ENCODE measurements at places on chromosomes 13 and 19.

GRCh38 chr13:26557051-26557392, 461 bp upstream of the WASF3 start:
- no peak for DNase-seq

- no peak for DNase-seq
Measured at GRCh38 chr19:9945319-9945966, 9.1 kb upstream of the OLFM2 start.

DNA sequence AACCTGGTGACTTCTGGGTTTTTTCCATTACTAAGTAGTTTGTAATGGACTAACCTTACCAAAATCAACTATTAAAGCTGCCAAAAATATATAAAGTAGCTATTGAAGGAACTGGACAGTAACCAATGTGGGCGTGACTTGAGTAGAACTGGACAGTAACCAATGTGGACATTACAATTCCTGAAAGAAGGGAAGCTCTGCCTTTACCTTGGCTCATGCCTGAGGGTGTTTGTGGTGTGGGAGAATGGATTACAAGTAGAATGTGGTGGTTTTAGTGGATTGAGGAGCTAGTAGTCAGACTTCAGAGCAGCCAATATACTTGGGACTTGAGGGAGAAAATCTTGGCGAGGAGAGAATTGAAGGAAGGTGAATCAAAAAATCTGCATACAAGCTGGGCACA, 17.5 kb downstream of the LRRC63 start:
- DNase-seq: no peak

GRCh38 chr13:73742982-73743381, 391.2 kb downstream of the KLF12 start:
- no peak for DNase-seq

GRCh38 chr13:98690348-98691022, 62.0 kb downstream of the SLC15A1 start:
- DNase-seq: no peak
